ENCODE measurements at places on chromosomes 4 and X. TPM values are rescaled to one million over a fixed set of nuclear protein-coding genes. Genes with fewer than 3 reads are reported as not detected.

Gene CSAG3
- 7.4 TPM for total RNA-seq

Gene SOX3
- 0.71 TPM for total RNA-seq

Gene DMRTC1
- total RNA-seq = 1.4 TPM

Gene TREX2
- 0.29 TPM for total RNA-seq

Gene NONO
- 696 TPM for total RNA-seq

Gene GSX2
- total RNA-seq = not detected

Gene SPANXN4
- total RNA-seq = not detected

Gene PWWP3B
- total RNA-seq = 0.78 TPM

Gene HTR2C
- not detected for total RNA-seq

Gene PABPC1L2A
- 1.5 TPM for total RNA-seq

Gene ATP2B3
- 68.0 TPM for total RNA-seq

Gene TCEAL8
- 48.6 TPM for total RNA-seq

Gene DGKK
- total RNA-seq = not detected

Gene LNX1
- 0.10 TPM for total RNA-seq

Gene FAM156B
- 11.8 TPM for total RNA-seq

Gene MCF2
- 1.2 TPM for total RNA-seq

Gene VSIG4
- total RNA-seq = not detected

Gene CWH43
- total RNA-seq = not detected

Gene MGAT4D
- total RNA-seq = not detected

Gene GPRIN3
- total RNA-seq = 94.3 TPM

Gene FAM47A
- not detected for total RNA-seq

Gene CCNI
- total RNA-seq = 600 TPM

Gene ATP6AP1
- 133 TPM for total RNA-seq

Gene CDKL5
- 53.5 TPM for total RNA-seq

Gene ERCC6L
- 1.2 TPM for total RNA-seq

Gene RASL11B
- total RNA-seq = 24.8 TPM

Gene IL2RG
- not detected for total RNA-seq

Gene RHOXF1
- total RNA-seq = 0.98 TPM

Gene DCHS2
- total RNA-seq = 97.4 TPM

Gene ODAPH
- not detected for total RNA-seq

Gene RTL9
- 1.8 TPM for total RNA-seq

Gene RADX
- total RNA-seq = 7.5 TPM

Gene GAGE13
- total RNA-seq = not detected

Gene ARL13A
- total RNA-seq = not detected

Gene OTC
- total RNA-seq = not detected

Gene AMBN
- total RNA-seq = not detected

Gene NXF2
- total RNA-seq = 1.4 TPM

Gene MED12
- total RNA-seq = 87.4 TPM

Gene SPINK2
- total RNA-seq = not detected

Gene COX7B2
- not detected for total RNA-seq

Gene SYNPO2
- 2.9 TPM for total RNA-seq

Gene ABCG2
- total RNA-seq = not detected

Gene FATE1
- not detected for total RNA-seq

Gene RXFP1
- total RNA-seq = not detected

Gene TMPRSS11A
- total RNA-seq = not detected

Gene DUSP21
- not detected for total RNA-seq

Gene BRS3
- total RNA-seq = not detected

Gene GRIA3
- 9.7 TPM for total RNA-seq

Gene MAGEA11
- total RNA-seq = not detected

Gene CXCR3
- total RNA-seq = not detected

Gene VCX3B
- total RNA-seq = not detected

Gene ETDB
- total RNA-seq = not detected

Gene NXF2B
- 0.74 TPM for total RNA-seq

Gene ATOH1
- not detected for total RNA-seq

Gene CXCL3
- 0.74 TPM for total RNA-seq

Gene VAMP7
- 19.5 TPM for total RNA-seq

Gene PAGE5
- total RNA-seq = not detected

Gene CRMP1
- 947 TPM for total RNA-seq

Measured in glutamatergic neuron (in vitro differentiated cells).